Breast epithelium (tissue), 4 donors: ENCODE measurements at places on chromosomes 5 and 9. TPM values are rescaled to one million over a fixed set of nuclear protein-coding genes. Genes with fewer than 3 reads are reported as not detected.

DNA sequence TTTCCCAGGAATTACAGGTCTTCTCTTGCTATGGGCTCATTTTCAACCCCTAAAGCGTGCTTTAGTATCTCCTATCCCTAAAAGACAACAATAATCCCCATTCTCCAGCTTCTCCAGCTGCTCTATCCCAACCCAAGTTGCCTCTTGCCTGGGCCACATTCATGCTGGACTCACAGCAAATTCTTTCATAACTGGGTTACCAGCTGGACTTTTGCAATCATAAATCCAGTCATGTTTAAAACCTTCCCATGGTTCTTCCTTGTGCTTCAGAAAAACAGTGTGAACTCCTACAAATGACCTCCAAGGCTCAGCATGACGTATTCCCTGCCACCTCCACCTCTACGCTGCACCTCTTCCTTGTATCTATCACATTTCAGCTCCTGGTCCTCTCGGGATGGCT lies 346.9 kb downstream of the GADD45G start:
- H3K4me3 ChIP-seq, result no peak overlapping the region
- H3K27ac ChIP-seq, result no peak overlapping the region
- no peaks in the 10 kb centered on the region for H3K27me3 ChIP-seq
- no peaks in the 10 kb centered on the region for H3K4me1 ChIP-seq

DNA sequence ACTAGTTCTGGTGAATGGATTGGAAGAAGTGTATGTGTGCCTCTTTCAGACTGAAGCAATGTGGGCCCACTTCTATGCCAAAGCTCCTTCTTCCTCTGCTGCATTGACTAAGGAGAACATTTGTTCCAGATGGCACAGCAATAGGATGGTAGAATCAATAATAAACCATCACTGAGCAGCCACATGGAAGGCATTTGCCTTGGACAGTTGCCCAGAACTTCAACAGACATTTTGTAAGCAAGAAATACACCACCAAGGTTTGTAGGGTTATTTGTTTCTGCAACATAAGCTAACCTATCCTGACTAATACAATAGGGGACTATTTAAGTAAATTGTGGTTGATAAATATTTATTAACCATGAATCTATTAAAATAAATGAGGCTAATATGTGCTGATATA lies 37.7 kb upstream of the CSNK1G3 start:
- no peak for DNase-seq
- H3K27me3 ChIP-seq, result no peaks in the 10 kb centered on the region
- H3K27ac ChIP-seq, result no peak overlapping the region

DNA sequence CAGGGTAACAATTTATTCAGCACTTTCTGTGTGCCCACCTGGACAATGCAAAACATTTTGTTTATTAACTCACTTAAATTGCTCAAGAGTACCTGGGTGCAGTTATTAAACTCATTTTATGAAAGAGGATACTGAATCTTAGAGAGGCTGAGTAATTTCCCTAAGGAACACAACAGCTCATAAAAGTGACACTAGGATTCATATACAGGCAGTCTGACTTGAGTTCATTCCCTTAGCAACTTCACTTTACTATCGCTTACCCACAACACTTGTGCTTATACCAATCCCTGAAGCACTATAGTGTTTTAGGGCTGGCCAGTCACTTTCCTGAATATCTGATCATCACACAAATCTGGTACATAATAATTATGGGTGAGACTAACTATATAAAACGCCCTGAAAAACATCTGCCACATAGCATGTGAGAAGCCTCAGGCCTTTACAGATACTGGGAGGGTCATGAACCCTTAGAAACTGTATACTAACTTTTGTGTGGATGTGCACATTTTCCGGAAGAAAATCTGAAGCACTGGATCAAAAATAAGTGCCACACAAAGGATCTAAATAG lies 11.3 kb downstream of the TRPM6 start:
- no peaks in the 10 kb centered on the region for H3K27me3 ChIP-seq
- no peak for DNase-seq
- H3K4me1 ChIP-seq, result no peaks in the 10 kb centered on the region
- H3K36me3 ChIP-seq, result no peaks in the 10 kb centered on the region
- H3K4me3 ChIP-seq, result no peak overlapping the region

PTGDS gene
- 72.6 TPM for total RNA-seq

WDR38 gene
- total RNA-seq, result not detected

SLC25A48 gene
- 6.2 TPM for total RNA-seq
